ENCODE measurements at places on chromosomes 12 and 14.

DNA sequence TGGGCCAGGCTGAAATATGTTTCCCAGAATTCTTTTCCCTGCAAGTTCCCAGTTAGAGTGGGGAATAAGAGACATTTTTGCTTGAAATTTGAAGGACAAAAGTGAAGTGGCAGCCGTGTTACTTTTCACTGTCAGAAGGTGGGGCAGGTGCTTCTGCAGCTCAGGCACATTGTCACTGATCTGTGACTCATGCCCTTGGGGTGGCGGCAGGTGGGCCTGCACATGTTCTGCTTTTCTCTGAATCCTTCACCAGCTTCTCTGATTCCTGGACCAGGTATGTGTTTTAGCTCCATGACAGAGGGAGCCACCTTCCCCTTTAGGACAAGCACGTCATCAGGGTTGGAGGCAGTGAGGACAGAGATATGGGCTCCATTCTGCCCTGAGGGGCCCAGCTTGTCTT, 11.7 kb upstream of the KCNA5 start:
- no peak overlapping the region for H3K4me3 ChIP-seq
- H3K4me1 ChIP-seq, result peaks cover 3% of the 10 kb centered on the region
- H3K27me3 ChIP-seq, result peaks cover 7% of the 10 kb centered on the region
- no peak overlapping the region for H3K27ac ChIP-seq

DNA sequence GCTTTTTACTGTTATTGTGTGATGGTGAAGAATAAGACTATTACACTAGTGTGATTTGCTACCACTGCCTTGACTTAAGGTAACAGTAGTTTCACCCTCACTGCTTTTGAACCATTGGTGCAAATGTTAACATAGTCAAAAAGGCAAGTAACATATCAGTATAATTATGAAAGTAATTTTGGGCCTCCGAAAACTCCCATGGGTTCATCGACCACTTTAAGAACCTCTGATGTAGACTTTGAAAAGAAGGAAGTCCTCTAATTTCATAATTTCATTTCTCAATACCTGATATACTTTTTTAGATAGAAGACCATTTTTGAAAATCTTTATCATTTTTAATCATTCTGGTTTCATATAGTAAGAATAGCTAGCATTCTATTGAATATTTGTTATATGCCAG, 57.7 kb downstream of the ETNK1 start:
- H3K4me1 ChIP-seq, result peaks cover 13% of the 10 kb centered on the region
- H3K27ac ChIP-seq, result no peak overlapping the region
- DNase-seq, result no peak

DNA sequence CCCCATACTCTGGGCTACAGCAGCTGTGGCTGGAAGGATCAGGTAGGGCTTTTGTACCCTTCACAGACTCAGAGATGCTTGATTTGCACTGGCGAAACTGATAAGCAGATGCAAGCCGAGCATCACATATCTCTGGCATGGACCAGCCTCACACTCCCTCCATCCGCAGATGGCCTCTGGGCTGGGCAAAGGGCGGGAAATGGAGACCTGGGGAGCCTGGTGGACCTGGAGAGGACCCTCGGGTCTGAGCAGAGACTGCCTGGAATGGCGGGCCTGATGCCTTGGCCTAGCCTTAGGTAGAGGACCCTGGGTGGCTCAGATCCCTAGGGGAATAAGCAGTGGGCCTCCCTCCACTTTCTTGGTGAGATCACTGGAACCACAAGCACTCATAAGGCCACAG, 53.2 kb downstream of the GALNT16 start:
- H3K27me3 ChIP-seq, result peaks cover 20% of the 10 kb centered on the region
- peaks cover 33% of the 10 kb centered on the region for H3K4me1 ChIP-seq
- DNase-seq, result no peak
- no peak overlapping the region for H3K4me3 ChIP-seq
- H3K27ac ChIP-seq, result no peak overlapping the region
- H3K36me3 ChIP-seq, result no peaks in the 10 kb centered on the region

GRCh38 chr14:75322746-75323145, 44.1 kb downstream of the FOS start:
- H3K27me3 ChIP-seq, result peaks cover 43% of the 10 kb centered on the region
- H3K27ac ChIP-seq, result no peak overlapping the region
- no peaks in the 10 kb centered on the region for H3K36me3 ChIP-seq

DNA sequence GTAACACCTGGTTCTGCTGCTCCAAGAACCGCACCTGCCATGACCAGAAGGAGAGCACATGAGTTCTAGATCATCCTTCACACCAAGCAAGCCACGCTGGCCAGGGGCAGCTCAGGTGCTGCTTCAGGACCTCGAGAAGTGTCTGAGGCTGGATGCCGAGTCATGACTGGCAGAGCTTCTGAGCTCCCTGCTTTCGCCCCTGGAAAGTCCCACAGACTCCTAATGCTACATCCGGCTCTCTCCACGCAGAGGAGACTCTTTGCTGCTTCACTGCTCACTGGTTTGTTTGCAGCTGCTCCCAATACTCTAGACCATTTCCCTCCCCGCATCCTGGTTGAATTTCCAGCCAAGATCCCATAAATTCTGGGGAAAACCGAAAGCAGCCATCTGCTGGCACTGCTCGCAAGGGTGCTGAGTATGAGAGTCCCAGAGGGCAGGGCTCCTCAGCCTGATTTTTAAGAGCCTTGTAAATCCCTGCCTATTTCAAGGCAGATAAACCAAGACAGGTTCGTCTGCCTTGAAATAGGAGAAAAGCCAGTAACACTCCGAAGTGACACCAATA, 1.4 kb downstream of the KRT2 start:
- peaks cover 50% of the 10 kb centered on the region for H3K27me3 ChIP-seq
- no peaks in the 10 kb centered on the region for H3K4me1 ChIP-seq
- no peak overlapping the region for H3K4me3 ChIP-seq
- no peaks in the 10 kb centered on the region for H3K36me3 ChIP-seq
- no peak for DNase-seq

GRCh38 chr12:9381619-9382018, 173.4 kb upstream of the PZP start:
- H3K36me3 ChIP-seq, result no peaks in the 10 kb centered on the region
- no peak overlapping the region for H3K4me3 ChIP-seq
- H3K27me3 ChIP-seq, result peaks cover 4% of the 10 kb centered on the region
- no peak for DNase-seq
- H3K4me1 ChIP-seq, result no peaks in the 10 kb centered on the region

- no peak overlapping the region for H3K27ac ChIP-seq
- H3K4me3 ChIP-seq, result no peak overlapping the region
- no peaks in the 10 kb centered on the region for H3K36me3 ChIP-seq
Measured at GRCh38 chr12:124311292-124312109, 16.6 kb downstream of the RFLNA start.

DNA sequence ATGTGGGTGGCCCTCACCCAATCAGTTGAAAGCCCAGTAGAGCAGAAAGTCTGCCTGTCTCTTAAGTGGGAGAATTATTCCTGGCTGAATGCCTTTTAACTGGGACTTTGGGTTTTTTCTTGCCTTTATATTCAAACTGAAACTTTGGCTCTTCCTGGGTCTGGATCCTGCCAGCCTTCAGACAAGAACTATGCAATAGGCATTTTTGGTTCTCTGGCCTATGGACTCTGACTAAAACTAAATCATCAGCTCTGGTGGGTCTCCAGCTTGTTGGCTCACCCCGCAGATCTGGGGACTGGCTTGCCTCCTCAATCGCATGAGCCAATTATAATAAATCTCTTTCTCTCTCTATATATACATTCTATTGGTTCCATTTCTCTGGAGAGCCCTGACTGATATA, 173.0 kb upstream of the IGF1 start:
- H3K27ac ChIP-seq, result no peak overlapping the region
- DNase-seq, result no peak
- H3K4me3 ChIP-seq, result no peak overlapping the region
- H3K27me3 ChIP-seq, result peaks cover 2% of the 10 kb centered on the region

DNA sequence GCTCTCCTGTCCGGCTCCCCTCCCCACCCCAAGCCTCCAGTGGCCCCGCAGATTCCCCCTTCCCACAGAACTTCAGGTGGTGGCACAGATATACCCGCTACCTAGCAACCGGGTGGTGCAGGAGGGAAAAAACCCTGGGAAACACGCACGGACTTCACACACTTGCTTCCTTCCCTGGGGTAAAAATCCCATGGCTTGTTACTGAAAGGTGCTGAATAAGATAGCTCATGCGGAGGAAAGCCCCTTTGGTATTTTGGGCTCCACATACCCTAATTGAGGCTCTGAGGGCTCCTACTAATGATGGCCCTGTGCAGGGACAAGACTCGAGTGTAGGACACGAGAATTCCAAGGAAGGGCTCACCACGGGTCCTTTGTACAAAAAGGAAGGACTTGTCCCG, 869 bp upstream of the RIMBP2 start:
- H3K27me3 ChIP-seq, result peaks cover 44% of the 10 kb centered on the region

DNA sequence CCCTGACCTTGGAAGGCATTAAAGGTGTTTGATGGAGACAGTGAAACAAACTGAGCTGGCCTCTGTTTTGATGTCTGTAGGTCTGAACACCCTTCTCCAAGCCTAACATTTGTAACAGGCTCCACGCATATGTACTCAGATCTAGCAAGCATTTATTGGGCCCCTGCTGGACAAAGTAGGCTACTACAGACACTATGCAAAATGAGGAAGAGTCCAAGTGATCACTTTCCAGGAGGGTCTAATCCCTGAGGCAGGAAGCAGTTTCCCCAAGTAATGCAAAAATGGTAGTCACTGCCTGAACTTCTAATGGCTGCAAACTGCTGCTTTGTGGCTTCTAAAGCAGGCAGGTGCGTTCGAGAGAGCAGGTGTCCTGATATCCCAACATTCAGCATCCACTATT, 405.8 kb downstream of the MED13L start:
- no peak overlapping the region for H3K27ac ChIP-seq
- H3K4me3 ChIP-seq, result no peak overlapping the region
- no peaks in the 10 kb centered on the region for H3K4me1 ChIP-seq
- DNase-seq, result no peak
- peaks cover 25% of the 10 kb centered on the region for H3K27me3 ChIP-seq

DNA sequence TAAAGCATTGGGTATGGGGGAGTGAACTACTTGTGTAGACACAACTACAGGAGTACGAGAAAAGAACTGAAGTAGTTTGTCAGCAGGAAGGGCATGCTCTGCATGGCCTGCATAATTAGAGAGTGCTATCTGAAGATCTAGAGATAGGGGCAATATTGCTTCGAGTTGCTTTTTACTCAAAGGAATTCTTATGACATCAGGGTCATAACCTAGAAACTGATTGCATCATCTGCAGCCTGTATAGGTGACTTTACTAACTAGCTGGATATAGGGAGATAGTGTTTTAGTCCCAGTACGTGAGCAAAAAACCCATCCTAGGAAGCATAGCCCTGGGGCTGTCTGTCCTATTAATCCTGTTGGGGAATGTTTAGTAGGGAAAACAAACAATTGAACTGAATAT, 39.8 kb downstream of the TMTC3 start:
- H3K4me3 ChIP-seq, result no peak overlapping the region
- H3K27ac ChIP-seq, result no peak overlapping the region
- no peaks in the 10 kb centered on the region for H3K27me3 ChIP-seq
- peaks cover 3% of the 10 kb centered on the region for H3K4me1 ChIP-seq
- peaks cover 35% of the 10 kb centered on the region for H3K36me3 ChIP-seq

Measured in osteocyte (in vitro differentiated cells).